Activated naive CD4-positive, alpha-beta T cell treated with anti-CD3 and anti-CD28 coated beads, Interleukin-2, amount 10 ng/mL, durations not matched to agents 7 days and 5 days (primary cell): ENCODE measurements at places on chromosomes 4 and X.

- DNase-seq: no peak
Measured at GRCh38 chr4:186789651-186790050, 66.0 kb upstream of the FAT1 start.

GRCh38 chrX:151729056-151729725 lies 5.4 kb upstream of the CNGA2 start:
- no peak for DNase-seq

DNA sequence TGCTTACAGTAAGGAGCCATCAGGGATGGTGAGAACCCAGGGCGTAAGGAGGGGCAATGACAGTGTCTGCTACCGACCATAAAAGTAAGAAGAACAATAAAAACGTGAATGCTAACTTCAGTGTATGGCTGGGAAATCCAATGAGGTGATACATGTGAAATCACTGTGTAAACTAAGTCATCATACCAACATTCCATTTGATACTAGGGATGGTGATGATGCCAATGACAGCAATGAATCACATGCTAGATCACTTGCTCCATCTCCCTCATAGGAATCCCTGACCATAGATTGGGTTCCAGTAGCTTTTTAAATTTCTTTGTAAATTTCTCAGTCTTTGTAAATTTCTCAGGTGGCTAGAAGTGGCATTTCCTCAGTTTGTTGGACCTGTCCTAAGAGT lies 146.3 kb downstream of the SMIM20 start:
- DNase-seq: no peak

DNA sequence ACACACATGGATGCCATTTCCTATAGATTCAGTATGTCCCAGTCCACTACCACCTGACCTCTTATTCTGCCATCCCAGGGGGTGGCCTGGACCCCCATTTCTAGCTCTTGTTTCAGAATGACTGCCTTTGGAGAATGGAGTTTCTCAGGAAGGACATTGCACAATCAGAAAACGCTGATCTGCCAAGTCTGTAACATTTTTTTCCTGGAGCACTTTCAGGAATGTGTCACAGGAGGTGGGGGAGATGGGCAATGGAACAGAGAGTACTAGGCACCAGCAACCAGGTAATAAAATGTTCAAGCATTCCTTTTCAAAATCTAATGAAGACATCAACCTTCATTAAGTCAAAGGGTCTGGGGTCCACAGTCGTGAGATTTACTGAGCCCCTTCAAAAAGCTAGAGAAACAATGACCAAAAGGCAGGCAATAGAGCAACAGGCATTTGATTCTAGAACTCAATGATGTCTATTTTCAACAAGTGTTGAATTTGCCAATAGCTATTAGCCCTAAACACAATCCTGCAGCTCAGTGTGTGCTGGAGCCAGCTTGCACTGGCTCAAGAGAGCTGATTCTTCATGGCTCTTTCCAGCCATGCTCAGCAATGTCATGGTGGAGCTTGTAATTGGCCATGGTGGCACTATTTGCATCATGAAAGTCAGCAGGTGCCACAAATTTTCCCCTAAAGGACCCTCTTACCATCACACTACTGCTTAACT lies 87.1 kb downstream of the KDR start:
- no peak for DNase-seq

DNA sequence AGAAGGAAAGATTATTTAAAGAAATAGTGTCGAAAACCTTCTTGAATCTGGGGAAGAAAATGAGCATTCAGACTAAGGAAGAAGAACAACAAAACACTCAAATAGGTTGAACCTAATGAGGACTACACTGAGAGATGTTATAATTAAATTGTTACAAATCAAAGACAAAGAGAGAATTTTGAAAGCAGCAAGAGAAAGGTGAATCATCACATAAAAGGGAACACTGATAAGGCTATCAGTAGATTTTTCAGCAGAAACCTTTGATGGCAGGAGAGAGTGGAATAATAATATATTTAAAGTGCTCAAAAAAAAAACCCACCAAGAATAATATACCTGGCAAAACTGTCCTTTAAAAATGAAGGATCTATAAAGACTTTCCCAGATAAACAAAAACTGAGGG lies 114.9 kb downstream of the AREG start:
- no peak for DNase-seq
